Smooth muscle cell of trachea (primary cell): ENCODE measurements at places on chromosomes 6 and 20. TPM values are rescaled to one million over a fixed set of nuclear protein-coding genes. Genes with fewer than 3 reads are reported as not detected.

CLVS2 gene
- under 0.01 TPM in 1 of 2 replicates, not detected in the other for total RNA-seq

DDR1 gene
- total RNA-seq: 10.6 and 26.8 TPM in 2 replicates

F13A1 gene
- not detected in 2 replicates for total RNA-seq

CDH4 gene
- 2.0 and 2.3 TPM in 2 replicates for total RNA-seq

SEMG1 gene
- not detected in 2 replicates for total RNA-seq

CARMIL1 gene
- 32.0 and 35.7 TPM in 2 replicates for total RNA-seq

C20orf202 gene
- under 0.01 TPM in 2 replicates for total RNA-seq

SDCBP2 gene
- 1.9 and 2.3 TPM in 2 replicates for total RNA-seq

PPP1R14C gene
- 0.29 and 0.33 TPM in 2 replicates for total RNA-seq

RNF182 gene
- 2.3 and 3.8 TPM in 2 replicates for total RNA-seq

WFDC13 gene
- not detected in 2 replicates for total RNA-seq

GPX5 gene
- not detected in 2 replicates for total RNA-seq

TFAP2A gene
- under 0.01 and 0.29 TPM in 2 replicates for total RNA-seq

TPD52L2 gene
- total RNA-seq: 194 and 202 TPM in 2 replicates

GJA10 gene
- not detected in 2 replicates for total RNA-seq

CDH26 gene
- 0.50 TPM in 1 of 2 replicates, not detected in the other for total RNA-seq

MUC21 gene
- not detected in 2 replicates for total RNA-seq

PCIF1 gene
- total RNA-seq: 10.3 and 16.3 TPM in 2 replicates

ASXL1 gene
- total RNA-seq: 32.1 and 51.8 TPM in 2 replicates

WFDC5 gene
- total RNA-seq: not detected in 2 replicates

ADGRF5 gene
- under 0.01 and 0.15 TPM in 2 replicates for total RNA-seq

HSPA1L gene
- total RNA-seq: 1.5 TPM in 2 replicates

ENPP5 gene
- total RNA-seq: 0.17 and 0.29 TPM in 2 replicates
